ENCODE measurements at places on chromosomes 5 and 9. TPM values are rescaled to one million over a fixed set of nuclear protein-coding genes. Genes with fewer than 3 reads are reported as not detected.

DNA sequence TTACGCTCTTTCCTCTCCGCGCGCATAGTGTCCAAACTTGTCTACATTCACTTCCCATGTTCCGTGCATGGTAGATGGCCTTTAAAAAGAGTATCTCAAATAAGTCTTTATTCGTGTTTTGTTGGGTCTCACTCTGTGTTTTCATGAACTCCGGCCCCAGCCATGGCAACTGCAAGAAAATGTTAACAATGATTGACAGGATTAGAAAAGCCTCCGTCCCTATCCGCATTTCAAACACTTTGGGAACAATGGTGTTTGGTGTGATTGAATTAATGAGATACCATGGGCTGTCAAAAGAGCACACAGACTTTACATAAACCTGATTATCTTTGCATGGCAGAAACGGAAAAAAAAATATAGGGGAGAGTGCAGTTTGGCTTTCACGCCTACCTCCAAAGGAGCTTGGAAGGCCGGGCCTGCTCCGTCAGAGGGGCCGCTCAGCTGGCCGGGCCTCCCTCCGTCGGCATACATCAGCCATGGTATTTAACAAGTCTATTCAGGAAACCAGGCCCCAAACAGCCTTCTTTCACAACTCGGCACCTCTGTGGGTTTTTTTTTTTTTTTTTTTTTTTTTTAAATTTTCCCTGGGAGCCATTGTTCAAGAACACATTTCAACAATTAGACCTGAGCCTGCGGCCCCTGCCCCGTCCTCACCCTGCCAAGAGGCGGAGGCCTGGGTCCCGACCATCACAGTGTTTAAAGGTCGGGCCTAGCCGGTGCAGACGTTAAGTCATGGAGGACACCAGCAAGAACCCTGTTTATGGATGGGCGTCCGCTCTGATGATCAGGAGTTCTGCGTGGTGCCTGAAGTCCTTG, 323.8 kb upstream of the IRX4 start:
- DNase-seq = peak; percentile 44

DNA sequence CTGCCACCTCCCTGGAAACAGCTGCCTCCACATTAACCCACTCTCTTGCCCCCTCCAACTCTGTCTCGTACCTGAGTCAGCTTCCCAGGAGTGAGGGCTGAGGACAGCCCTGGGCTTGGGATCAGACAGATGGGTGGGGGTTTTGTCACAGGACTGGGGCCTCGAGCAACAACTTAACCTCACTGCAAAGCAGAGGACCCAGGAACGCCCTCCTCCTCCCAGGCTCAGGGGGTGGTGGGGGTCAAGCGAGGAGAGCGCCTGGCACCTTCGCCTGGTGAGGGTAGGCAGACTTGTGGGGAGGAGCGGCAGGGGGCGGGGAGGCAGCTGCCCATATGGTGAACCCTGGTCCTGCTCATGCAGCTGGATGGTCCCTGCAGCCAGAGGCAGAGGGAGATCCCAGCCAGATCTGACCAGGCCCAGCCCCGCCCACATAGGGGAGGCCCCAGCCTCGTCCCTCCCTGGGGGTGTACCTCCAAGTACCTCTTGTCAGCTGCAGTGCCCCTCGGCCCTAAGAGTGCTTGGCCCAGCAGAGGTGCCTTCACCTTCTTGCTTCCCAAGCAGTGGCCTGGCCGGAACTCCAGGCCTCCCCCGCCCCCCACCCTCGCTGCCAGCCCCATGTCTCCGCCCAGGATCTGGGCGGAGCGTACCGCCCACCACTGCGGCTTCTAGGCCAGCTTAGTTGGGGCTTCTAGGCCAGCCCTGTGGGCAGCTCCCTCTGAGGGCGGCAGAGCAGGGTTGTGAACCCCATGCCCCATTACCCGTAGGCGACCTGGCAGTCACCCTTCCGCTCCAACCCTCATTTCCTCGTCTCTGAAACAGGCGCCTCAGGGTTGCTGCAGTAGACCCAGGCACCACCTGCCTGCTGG, at the start of gene SARDH:
TSS of gene SARDH (minus strand) at position 579 of the 866 bp plus-strand sequence. CDS start 4,179 bp downstream, outside the sequence.
- peak; percentile 80 for DNase-seq

The PTGER4 gene
- total RNA-seq = 19.4 TPM

The CACFD1 gene
- total RNA-seq = 9.1 TPM

DNA sequence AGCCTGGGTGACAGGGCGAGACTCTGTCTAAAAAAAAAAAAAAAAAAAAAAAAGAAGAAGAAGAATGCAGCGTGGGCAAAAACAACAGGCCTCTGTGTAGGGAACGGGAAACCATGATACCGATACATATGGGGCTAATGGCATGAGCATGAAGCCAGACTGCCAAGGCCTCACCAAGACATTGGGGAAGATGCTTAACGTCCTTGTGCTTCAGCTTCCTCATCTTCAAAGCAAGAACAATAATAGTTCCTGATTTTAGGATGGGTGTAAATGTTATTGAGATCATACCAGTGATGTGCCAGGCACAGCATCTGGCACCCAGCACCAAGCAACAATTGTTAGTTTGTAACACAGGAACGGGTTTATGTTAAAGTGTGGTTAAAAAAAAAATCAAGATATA, 51.4 kb downstream of the NEURL1B start:
- no peak for DNase-seq

The RASGRF2 gene
- total RNA-seq = 8.8 TPM

The WNK2 gene
- 24.8 TPM for total RNA-seq

DNA sequence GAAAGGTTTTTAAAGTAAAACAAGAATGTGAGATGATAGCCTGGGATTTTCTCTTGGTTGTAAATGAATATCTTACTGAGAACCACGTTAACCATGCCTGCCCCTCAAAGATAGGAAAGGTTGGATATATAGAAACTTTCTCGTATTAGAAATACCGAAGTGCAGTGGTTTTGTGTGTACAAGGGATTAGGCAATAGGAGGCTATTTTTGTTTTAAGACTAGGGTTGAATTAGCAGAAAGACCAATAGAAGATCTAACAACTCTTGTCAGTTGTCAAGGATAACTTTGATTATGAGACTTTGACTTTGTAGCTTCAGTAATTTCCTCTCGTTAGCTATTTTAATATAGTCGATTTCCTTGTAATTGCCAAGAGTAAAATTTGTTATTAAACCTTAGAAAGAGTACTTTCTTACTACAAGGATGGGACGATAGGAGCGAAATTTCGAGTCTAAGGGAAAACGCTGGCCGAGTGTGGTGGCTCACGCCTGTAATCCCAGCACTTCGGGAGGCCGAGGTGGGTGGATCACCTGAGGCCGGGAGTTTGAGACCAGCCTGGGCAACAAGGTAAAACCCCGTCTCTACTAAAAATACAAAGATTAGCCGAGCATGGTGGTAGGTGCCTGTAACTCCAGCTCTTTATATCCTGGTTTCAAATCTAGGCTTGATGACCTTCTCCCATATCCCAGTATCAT, 838 bp downstream of the POLK start:
- no peak for DNase-seq

The LCP2 gene
- total RNA-seq = 25.5 TPM

The CENPK gene
- 3.4 TPM for total RNA-seq

DNA sequence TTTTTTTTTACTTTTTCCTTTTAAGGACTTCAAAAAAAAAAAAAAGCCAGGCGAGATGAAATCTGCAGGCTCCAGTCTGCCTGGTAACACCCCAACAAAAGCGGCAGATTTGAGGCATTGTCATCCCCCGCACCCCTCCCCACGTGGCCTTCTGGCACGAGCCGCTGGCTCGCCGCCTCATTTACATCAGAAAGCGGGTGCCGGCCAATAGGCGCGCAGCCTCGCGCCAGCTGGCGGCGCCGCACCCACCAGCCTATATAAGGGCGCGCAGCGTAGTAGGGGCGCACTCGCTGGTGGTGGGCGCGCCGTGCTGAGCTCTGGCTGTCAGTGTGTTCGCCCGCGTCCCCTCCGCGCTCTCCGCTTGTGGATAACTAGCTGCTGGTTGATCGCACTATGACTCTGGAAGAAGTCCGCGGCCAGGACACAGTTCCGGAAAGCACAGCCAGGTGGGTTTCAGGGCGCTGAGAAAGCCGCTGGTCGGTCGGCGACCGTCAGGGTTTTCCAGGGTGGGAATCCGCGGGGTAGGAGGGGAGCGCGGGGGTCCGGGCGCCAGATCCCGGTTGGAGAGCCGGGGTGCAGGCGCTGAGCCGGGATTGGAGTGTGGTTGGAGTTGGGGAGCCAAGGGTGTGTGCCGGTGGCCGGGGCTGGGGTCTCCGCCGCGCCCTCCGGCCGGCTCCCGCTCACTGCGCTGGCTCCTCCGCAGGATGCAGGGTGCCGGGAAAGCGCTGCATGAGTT, at the start of gene GADD45G:
TSS of gene GADD45G (plus strand) at position 284 of the 736 bp plus-strand sequence. CDS start at position 394, 110 bp downstream.
- DNase-seq = no peak

DNA sequence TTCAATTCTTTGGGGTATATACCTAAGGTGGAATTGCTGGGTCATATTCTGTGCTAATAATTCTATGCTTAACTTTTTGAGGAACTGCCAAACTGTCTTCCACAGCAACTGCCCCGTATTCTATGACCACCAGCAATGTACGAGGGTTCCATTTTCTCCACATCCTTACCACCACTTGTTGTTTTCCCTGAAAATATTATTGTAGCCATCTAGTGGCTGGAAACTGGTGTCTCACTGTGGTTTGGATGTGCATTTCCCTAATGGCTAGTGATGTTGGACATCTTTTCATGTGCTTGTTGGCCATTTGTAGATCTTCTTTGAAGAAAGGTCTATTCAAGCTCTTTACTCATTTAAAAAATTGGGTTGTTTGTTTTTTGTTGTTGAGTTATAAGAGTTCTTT, 30.7 kb downstream of the MSX2 start:
- no peak for DNase-seq

The OR1J2 gene
- not detected for total RNA-seq

GRCh38 chr5:75729321-75729720, 12.1 kb upstream of the POC5 start:
- DNase-seq = no peak

DNA sequence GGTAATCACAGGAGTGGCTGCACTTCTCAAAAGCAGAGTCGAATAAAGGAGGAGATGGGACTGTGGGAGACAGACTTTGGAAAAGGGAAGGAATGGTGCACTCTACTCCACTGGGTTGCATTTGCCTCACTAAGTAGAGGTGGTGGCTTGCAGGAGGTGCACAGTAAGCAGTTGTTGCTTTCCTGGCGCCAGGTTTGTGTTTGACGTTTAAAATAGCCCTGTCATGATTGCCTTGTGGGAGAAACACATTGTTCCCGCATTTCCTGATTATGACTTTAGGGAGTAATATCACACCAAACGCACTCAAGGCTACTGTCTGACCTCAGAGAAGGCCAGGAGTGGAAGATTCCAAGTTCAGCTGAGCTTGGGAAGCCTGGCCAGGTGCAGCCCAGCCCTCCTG, 36.7 kb downstream of the DMRT1 start:
- DNase-seq = no peak

DNA sequence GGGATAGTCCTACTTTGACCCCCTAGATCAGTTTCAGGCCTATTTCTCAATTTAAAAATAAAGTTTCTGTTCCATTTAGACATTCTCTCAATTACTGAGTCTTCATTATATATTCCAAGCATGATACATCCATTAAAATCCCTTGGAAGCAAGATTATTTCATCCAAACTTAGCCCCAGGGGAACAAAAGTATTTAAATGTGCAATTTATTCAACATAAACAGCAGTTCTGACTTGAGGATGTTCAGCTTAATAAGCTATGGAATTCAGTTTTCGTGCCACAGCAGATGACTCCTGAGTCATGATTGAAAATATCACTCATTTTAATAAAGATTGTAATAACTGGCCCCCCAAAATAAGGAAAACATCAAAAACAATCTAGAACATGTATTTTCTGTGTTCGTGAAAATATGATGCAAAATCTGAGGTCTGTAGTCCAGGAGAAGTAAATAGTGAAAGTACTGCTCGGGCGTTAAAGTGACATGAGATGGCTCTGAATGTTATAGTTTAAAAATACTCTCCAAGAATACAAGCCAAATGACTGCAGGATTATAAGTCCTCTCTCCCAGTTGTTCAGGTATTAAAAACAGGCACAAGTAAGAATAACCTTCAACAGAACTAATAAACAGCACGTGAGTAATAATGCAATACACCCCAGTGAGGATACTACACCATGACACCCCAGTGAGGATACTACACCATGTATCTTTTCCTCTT, 67.1 kb downstream of the RETREG1 start:
- DNase-seq = no peak

DNA sequence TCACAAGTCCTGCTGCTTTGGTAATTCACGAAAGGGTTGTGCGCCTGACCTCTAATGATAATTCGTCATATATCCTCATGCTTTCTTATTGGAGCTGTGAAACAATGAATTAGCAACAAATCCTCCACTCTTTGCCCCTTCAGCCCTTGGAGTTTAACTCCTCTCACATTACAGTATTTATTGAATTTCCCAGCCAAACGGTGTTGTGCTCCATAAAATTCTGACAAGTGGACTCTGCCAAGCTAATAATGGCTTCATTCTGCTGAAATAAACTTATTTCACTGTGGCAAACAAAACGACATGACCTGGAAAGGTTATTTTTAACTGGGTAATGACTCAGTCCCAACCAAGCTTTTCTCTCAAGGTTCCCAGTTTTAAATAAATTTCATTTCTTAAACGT, 984.4 kb upstream of the DMAC1 start:
- DNase-seq = no peak

The SLCO6A1 gene
- not detected for total RNA-seq

The TMEFF1 gene
- not detected for total RNA-seq

- no peak for DNase-seq
These were observed 328.6 kb downstream of the PDE4D start for GRCh38 chr5:59564895-59565294.
